ENCODE measurements at places on chromosomes 7 and 10.

GRCh38 chr10:129963641-129964501 lies at the start of gene EBF3:
Gene EBF3, minus strand, starts transcription at chr10:129964274. Its CDS starts 506 bp downstream, at chr10:129963768.
- peak within 1 kb of the TSS; percentile 47 for H3K27ac ChIP-seq
- H3K36me3 ChIP-seq: peaks cover 10% of the 10 kb centered on the region
- peak; percentile 98 for DNase-seq

- no peak for DNase-seq
- no peaks in the 10 kb centered on the region for H3K36me3 ChIP-seq
- H3K4me3 ChIP-seq: no peak overlapping the region
- no peaks in the 10 kb centered on the region for H3K27me3 ChIP-seq
These were observed 47.8 kb upstream of the KCNMA1 start for GRCh38 chr10:77685432-77685831.

- no peak overlapping the region for H3K27ac ChIP-seq
- peaks cover 23% of the 10 kb centered on the region for H3K36me3 ChIP-seq
- H3K4me3 ChIP-seq: no peak overlapping the region
- DNase-seq: no peak
These were observed 164.7 kb downstream of the ZMYND11 start for GRCh38 chr10:299969-300368.

- no peak overlapping the region for H3K4me3 ChIP-seq
- peak; percentile 33 for DNase-seq
- H3K4me1 ChIP-seq: no peaks in the 10 kb centered on the region
- no peaks in the 10 kb centered on the region for H3K27me3 ChIP-seq
- no peak overlapping the region for H3K27ac ChIP-seq
These were observed 127.1 kb downstream of the KMT2E start for GRCh38 chr7:105141068-105141467.

Measured in spinal cord (tissue), 10 donors.